Left lobe of liver (tissue), 2 donors: ENCODE measurements at places on chromosomes 2 and 18. TPM values are rescaled to one million over a fixed set of nuclear protein-coding genes. Genes with fewer than 3 reads are reported as not detected.

MRPL30 gene
- total RNA-seq = 12.7 TPM

LOXL3 gene
- 0.86 TPM for total RNA-seq

KCNG2 gene
- total RNA-seq = not detected

ID2 gene
- total RNA-seq = 121 TPM

C2orf80 gene
- not detected for total RNA-seq

KIAA2012 gene
- 0.30 TPM for total RNA-seq

LHCGR gene
- not detected for total RNA-seq

CNGA3 gene
- total RNA-seq = not detected

IL36A gene
- total RNA-seq = not detected

UGT1A10 gene
- 0.45 TPM for total RNA-seq

EPB41L3 gene
- 4.0 TPM for total RNA-seq

SLC35F5 gene
- total RNA-seq = 30.3 TPM

RETSAT gene
- total RNA-seq = 113 TPM

- no peak for DNase-seq
These were observed 472.2 kb upstream of the DCC start for GRCh38 chr18:51867767-51868166.

DNA sequence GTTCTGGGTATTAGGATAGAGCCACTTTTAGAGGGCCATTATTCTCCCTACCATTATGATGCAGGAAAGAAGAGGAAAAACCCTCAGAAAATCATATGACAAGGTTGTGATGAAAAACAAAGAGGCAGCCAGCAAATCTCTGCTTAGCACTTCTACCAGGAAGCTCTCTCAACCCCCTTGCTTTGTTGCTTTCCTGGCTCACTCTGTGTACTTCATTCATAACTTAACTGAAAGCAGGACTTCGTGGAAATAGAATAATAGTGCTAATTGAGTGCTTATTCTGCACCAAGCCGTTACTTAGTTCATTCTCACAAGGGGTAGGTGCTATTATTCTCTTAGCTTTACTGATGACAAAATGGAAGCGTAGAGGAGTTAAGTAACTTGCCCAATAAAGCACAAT lies 354.1 kb downstream of the HRH4 start:
- DNase-seq = no peak

- no peak for DNase-seq
These were observed 5.5 kb downstream of the CYP1B1 start for GRCh38 chr2:38070438-38070837.

DNA sequence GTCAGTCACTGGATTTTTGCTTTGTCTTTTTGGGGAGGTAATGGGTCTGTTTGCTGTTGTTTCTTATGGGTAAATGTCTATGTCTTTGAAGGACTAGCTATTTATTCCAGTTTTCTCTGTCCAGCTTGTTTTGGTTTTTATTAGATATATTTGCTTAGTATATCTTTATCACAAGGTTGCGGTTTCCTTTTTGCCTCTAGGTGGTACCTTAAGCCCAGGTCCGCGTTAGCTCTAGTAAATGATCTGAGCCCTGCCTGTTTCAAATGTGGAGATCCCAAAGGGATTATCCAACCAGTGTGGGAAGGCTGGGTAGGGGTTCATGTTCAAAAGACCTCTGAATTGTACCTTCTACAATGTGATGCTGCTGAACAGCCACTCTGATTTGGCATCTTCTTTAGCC lies 114.5 kb downstream of the MYO3B start:
- DNase-seq = no peak

DNA sequence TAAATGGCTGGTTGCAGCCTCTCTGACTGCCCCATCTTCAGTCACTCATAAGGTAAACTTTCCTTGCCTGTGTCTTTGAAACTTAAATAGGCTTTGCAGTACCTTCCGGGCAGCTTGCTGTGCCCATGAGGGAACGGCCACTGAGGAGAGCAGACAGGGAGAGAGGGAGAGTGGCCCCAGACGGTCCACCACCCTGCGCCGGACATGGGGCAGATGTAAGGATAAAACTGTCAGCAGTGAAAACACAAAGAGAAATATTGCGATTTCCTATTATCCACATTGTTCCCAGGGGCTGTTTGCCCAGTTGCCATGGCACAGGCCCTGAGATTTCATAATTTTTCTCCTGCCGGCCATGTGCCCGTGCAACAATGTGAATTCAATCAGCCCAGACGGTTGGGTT lies 265.9 kb upstream of the SALL3 start:
- DNase-seq = no peak

GRCh38 chr2:218658671-218659257 lies 659 bp downstream of the ZNF142 start:
- no peak for DNase-seq

GRCh38 chr2:104703669-104704068 lies 150.2 kb upstream of the POU3F3 start:
- no peak for DNase-seq

DNA sequence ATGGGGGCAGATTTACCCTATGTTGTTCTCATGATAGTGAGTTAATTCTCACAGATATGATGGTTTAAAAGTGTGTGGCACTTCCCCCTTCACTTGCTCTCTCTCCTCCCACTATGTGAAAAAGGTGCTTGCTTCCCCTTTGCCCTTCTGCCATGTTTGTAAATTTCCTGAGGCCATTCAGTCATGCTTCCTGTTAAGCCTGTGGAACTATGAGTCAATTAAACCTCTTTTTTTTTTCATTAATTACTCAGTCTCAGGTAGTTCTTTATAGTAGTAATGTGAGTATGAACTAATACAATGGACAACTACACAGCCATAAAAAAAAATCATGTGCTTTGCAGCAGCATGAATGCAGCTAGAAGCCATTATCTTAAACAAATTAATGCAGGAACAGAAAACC lies 118.5 kb downstream of the CALCRL start:
- DNase-seq = no peak

- DNase-seq = no peak
These were observed 503.0 kb upstream of the MYT1L start for GRCh38 chr2:2834105-2834504.

DNA sequence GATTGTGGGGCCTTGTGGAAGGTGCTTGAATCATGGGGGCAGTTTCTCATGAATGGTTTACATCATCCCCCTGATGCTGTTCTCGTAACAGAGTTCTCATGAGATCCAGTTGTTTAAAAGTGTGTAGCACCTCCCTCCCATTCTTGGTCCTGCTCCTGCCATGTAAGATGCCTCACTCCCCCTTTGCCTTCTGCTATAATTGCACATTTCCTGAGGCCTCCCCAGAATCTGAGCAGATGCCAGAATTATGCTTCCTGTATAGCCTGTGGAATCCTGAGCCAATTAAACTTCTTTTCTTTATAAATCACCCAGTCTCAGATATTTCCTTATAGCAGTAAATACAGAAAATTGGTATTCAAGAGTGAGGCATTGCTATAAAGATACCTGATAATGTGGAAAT lies 15.6 kb upstream of the WDR75 start:
- no peak for DNase-seq

- DNase-seq = no peak
These were observed 198.5 kb upstream of the ITGA4 start for GRCh38 chr2:181258720-181259119.

GRCh38 chr18:48027401-48027963 lies 97.0 kb upstream of the SMAD2 start:
- no peak for DNase-seq

DNA sequence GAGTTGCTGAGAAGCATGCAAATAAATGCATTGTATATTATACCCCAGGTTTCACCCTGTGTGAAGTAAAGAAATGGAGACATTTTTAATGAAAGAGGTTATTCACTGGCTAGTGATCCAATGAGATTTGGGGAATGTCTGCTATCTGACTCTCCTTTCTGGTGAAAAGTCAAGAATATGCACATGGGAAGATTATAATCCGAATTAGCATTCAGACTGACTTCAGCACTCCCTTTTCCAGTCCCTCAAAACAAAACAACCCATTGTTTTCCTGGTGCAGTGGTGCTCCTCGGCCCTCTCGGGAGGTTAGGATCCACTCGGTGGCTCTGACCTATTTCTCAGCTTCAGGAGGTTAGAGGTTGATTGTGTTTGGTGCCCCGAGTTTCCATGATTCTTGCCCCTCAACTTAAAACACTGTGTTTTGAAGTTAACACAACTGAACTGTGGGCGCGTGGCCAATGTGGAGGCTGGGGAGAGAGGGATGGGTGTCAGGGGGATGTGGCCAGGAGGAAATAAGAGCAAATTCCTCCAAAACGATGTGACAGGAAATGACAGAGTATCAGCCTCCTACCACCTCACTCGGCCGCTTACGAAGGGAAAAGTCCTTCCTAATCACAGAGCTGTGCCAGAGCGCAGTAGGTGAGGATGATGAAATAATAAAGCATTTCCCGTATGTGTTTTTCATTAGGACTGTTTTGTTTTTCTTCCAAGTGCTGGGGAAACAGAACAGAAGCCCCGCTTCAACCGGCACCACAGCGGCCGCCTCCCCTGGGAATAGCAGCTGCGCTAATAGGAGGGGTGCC lies 440.1 kb downstream of the MTX2 start:
- DNase-seq = no peak

DNA sequence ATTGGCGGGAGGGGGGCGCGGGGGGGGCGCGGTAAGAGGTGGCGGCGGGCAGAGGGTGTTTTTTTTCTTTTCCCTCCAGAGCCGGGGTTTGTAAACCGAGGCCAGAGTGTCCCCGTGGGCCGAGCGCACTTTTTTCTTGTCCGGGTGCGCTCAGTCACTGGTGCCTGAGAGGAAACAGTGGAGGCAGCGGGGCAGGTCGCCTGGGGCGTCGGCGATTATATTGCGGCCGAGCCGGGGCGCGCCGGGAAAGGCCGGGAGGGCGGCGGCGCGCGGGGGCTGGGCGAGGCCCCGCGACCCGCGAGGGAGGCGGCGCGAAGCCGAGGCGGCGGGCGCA lies 275 bp downstream of the HOXD8 start:
- DNase-seq = no peak

DNA sequence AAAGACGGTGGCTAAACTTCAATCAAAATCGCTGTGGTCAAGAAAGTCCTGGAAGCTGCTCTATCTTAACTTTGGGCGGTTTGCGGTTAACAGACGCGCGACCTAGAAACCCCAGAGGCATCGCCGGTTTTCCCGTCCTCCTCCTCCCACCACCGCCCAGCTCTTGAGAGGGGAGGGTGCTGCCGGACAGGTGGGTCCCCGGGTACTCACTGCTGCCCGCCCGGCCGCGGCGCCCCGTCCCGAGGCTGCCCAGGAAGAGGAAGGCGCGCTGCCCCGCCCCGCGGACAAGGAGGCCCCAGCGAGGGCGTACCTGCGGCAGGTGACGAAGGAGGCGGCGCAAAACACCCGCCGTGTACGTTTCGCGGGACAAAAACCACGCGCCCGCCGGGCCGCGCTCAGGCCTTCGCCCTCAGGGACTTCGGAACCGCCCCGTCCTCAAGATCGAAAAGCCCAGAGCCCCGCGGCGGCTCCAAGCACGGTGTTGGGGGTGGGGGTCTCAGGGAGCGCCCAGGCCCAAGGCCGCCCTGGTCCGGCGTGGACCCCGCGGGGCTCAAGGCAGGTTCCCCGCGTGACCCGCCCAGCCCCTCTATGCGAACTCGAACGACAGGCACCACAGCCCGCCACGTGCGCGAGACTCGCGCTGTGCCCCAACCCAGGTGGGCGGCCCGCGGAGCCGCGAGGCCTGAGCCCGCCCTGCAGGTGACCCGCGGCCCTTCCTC lies at the start of gene SH3YL1:
SH3YL1 (minus strand) TSS at position 259 of the 719 bp plus-strand sequence; CDS start at position 211, 48 bp downstream.
- DNase-seq = no peak

DNA sequence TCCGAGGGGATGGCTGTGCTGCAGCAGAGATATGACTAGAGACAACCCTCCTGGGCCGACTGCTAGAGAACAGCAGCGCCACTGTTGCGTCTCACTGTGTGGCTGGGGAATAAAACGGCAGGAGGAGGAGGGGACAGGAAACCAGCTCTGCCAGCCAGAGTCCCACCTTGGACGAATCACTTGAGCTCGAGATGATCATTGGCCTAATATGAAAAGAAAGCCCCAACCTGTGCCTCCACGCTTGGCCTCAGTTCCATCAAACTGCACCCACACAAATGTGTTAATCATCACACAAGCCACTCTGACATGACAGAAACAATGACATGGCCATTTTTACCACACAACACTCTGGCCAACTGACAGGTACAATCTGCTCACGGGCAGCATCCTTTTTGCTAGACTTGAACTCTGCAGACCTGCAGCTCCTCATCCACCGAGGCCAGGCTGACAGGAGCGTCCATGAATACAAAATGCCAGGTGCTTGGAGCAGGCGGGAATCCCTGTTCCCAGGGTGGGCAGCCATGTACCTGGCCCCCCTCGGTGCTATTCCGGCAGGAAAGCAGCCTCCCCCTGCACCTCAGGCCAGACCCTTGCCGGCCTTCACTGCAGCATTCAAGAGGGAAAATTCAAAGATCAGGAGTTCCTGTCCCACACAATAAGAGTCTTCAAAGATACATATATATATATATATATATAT lies 52.3 kb downstream of the PARD6G start:
- peak; percentile 29 for DNase-seq

- DNase-seq = no peak
These were observed 7.6 kb upstream of the TMEM185B start for GRCh38 chr2:120230515-120231471.

DNA sequence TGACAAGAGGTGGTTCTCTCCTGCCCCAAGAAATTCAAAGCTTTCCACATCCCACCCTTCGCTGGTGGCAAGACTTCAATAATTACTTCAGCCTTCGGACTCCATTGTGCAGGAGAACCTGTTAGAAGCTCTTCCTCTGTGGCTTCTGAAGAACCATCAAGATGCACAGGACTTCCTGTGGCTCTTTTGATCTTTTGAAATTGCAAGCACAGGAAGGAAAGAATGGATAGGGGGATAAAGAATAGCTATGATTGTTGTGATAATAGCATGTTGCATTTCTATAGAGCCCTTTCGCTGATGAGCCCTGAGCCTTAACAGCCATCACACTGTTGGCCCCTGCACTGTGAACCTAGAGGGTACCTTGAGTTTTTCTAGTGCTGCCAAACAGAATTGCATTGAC lies 7.4 kb downstream of the EPAS1 start:
- no peak for DNase-seq

GRCh38 chr2:26850000-26850431 lies 2.1 kb downstream of the DPYSL5 start:
- DNase-seq = no peak

GRCh38 chr2:53985646-53986045 lies 14.9 kb upstream of the PSME4 start:
- DNase-seq = no peak

DNA sequence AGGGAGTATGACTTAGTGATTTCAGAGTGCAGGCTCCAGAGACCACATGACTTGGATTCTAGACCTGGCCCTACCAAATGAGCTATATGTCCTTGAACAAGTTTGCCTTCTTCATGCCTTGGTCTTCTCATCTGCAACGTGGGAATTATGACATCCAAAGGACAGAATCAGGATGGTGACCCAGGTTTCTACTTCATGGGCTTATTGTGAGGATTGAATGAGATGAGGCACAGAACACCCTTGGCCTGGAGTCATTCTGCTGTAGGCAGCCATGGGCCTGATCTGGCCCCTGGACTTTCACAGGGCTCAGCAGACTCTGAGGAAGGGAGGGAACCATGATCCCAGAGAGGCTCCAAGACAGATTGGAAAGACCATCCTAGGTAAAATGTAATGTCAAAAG lies 85.6 kb upstream of the HAAO start:
- DNase-seq = no peak

GRCh38 chr2:204900487-204900886 lies 355.2 kb downstream of the PARD3B start:
- no peak for DNase-seq

- no peak for DNase-seq
These were observed 117.0 kb downstream of the PKP4 start for GRCh38 chr2:158573739-158574138.

GRCh38 chr2:85992611-85993010 lies 103.8 kb upstream of the ST3GAL5 start:
- no peak for DNase-seq

GRCh38 chr2:58731488-58731869 lies 490.4 kb upstream of the FANCL start:
- DNase-seq = no peak
